NCI-H1436 (cell line): ENCODE measurements at places on chromosomes 6 and 20.
A peak's percentile ranks its signal among the peaks of the same experiment; 100 is the strongest.

- no peak for DNase-seq
Observed at GRCh38 chr6:65787787-65788186, 80.8 kb upstream of the EYS start.

DNA sequence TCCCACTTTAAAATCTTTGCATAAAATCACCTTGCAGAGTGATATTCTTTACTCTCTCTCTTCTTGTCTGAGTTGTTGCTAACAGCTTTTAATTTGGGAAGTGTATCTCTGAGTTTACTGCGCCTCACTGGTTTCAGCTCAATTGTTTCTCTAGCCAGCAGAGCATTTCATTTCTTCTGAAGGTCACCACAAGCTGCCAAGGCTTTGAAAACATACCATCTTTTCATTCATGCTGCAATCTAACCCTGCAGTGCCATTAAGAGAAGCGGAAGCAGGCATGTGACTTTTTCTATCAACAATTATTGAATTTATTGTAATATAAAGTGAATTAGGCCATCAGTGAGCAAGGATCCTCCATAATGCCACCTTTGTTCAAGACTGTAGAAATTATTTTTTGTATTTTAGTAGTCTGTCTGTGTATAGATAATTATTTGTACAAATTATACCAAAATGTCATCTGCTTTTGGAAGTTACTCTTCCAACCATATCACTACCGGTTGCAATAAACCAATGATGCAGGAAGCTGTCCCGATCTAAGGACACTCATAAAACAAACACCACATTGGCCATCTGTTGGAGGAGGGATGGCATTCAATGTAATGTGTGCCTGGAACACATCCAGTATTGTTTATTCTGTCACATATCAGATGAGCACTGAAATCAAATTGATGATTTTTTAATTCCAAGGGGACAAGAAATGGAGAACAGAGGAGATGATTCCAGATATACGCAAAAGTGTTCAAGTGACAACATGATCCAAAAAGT lies 26.8 kb downstream of the HS3ST5 start:
- DNase-seq: no peak

DNA sequence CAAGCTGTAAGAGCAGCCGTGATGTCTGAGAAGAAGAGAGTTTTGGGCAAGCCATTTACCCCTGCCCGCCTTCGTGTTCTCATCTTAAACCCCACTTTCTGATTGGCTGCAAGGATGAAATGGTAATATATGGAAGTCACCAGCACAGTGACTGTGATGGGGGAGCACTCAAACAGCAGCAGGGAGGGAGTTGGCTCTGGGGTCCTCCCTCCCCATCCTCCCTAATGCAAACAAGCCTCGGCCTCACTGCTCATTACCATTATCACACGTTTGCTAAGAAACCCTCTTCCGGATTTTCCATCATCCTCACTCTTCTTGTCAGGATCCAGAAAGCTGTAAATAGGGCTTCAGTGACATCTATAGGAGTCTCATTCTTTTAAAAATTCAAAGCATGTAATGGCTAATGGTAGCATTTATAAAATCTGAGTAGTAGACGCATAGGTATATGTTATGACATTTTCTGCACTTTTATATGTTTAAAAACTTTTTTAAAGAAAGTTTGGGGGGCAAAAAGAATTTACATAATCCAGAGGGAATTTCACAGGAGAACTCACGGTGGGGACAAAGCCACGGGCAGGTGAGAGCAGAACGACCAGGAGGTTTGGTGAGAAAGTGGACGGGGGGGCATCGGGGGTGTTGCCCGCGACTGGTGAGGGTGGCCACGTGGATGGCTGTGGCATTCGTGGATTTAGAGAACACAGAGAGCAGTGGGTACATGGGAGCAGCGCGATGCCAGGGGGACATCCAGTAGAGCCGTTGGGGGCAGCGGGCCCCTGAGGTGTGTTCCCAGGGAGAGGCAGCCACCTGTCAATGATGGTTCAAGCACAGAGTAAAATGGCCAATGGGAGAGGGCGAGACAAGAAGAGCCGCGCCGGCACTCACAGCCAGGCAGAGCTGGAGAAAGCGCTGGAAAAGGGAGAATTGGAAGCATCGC lies 29.6 kb downstream of the SUMO4 start:
- DNase-seq: no peak

- DNase-seq: no peak
Observed at GRCh38 chr6:24576447-24576846, 69.5 kb downstream of the KIAA0319 start.

GRCh38 chr6:41694815-41695526 lies 40.4 kb downstream of the TFEB start:
- DNase-seq: no peak

GRCh38 chr20:14406495-14406894 lies 69.1 kb upstream of the FLRT3 start:
- no peak for DNase-seq

DNA sequence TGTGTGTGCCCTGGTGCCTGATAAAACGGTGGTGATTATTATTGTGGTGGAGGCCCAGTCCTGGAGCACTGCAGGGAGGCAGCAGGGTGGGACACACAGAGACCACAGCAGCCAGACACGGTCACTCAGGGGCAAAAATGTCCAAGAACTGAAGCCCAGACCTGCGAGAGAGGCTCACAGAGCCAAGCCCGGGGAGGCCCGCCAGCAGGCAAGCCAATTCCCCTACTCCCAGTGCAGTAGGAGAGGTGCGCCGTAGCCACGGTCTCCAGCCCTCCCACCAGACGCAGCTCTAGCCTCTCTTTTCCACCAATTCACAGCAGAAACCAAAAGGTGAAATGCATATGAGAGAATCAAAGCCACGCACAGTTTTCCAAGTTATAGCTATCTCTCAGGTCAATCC lies 179.4 kb upstream of the TAB2 start:
- no peak for DNase-seq

DNA sequence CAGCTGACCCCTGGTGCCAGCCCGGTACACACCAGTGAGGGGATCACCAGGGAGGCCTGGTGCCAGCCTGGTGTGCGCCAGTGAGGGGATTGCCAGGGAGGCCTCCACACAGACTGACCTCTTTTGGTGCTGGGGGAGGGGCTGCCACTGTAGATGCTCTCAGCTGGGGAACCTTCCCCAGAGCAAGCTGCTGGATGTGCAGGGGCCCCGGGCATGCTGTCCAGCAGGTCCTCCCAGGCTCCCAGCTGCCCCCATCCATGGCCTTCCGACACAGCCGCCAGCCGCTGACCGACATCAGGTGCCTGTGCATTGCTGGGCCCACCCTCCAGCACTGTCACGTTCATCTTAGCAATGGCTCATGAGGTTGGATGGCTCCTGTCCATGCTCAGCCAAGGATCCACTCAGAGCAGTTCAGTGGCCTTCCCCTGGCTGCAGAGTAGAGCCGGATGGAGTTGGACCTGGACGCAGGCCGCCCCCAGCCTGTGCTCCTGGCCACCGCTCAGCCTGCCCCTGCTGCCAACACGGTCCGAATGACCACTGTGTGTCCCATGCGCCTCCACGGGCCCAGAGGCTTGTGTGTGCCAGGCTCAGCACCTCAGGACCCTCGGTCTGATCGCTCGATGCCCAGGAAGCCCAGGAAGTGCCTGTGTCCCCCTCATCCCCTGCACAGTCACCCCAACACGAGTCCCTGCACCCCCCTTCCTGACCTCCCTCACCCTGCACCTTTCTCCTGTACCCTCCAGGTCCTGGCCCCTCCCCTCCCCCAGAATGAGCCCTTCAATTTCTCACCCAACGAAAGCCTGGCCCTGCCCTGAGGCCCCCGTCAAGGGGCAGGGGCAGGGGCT lies 95.7 kb downstream of the YTHDF1 start:
- DNase-seq: no peak

GRCh38 chr6:72316675-72317380 lies 305.0 kb upstream of the KCNQ5 start:
- no peak for DNase-seq

DNA sequence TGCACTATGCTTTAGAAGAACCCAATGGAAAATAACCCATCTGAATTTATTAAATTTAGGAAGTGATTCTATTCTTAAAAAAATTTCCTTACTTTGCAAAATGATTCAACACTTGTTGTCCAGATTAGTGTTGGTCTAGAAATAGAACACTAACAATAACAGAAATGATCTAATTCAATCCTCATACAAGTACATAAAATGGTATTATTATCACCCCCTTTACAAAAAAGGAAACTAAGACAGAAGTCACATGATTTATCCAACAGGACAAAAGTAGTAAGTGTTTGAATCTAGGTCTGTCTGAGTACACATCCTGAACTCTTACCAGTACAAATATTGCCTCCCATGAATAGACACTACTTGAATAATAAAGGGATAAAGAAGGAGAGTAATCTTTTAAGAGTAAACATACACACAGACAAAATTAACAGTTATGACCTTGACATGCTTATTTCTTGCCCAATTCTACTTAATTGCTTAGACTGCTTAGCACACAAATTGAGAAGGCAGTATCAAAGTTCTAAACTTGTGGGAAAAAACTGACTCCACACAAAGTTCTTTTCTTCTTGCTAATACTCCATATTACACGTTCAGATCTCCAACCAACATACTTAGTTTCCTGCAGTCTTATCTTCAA lies 195.4 kb upstream of the RUNX2 start:
- no peak for DNase-seq

- DNase-seq: no peak
Observed at GRCh38 chr6:40485795-40486194, 101.4 kb downstream of the LRFN2 start.

DNA sequence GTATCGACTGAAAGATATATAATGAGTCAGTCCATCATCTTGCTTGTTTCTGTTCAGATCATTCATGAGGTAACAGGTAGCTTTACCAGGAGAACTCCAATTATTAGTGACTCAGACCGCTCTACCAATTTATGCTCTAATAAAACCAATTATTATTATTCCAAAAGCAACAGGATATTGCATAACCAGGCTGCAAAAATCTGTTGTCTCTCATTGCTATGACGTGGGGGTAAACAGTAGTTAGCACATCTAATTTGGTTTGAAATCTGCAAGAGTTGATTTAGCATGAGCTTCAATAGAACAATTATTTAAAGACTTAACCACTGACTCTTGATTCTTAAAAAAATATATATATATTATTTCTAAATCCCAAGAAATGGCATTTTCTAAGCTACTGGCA lies 90.9 kb upstream of the MAP7 start:
- DNase-seq: no peak

DNA sequence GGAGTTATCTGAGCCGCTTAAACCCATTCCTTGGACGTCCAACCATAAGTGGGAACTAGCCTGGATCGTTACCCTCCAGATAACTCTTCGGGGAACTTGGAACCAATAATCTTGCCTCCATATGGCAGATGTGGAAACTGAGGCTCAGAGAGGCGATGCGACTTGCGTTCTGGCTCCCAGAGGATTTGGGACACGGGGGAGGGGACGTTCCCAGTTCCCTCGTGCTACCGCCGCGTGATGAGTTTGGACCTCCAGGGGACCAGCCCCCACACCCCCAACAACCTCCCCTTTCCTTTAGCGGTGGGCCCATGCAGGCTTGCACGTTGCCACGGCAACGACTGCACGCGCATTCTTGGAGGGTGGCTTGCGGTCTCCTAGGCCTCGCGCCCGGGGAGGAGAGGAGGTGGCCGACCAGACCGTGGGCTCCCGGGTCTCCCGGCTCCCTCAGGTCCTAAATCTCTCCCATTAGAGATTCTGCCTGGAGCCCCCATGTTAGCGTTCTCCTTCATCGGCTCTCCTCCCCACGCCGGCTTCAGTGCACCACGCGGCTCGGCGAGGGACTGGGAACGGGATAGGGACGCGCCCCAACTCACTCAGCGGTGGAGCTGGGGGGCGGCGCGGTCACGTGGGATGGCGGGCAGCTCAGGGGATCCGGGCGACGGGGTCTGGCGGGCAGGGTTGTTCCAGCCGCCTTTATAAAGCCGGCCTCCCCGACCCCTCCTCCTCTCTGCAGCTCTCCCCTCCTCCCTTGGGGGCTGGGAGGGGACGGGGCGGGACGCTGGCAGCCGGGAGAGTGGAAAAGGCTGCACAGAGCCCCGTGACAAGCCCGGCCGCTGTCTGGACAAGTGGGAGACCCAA lies at the start of gene PLTP:
Gene PLTP (minus strand): TSS at position 670 of the 858 bp plus-strand sequence. CDS start 703 bp downstream, outside the sequence.
- DNase-seq: no peak

- peak; percentile 15 for DNase-seq
Observed at GRCh38 chr6:101550451-101550850, 156.9 kb downstream of the GRIK2 start.

DNA sequence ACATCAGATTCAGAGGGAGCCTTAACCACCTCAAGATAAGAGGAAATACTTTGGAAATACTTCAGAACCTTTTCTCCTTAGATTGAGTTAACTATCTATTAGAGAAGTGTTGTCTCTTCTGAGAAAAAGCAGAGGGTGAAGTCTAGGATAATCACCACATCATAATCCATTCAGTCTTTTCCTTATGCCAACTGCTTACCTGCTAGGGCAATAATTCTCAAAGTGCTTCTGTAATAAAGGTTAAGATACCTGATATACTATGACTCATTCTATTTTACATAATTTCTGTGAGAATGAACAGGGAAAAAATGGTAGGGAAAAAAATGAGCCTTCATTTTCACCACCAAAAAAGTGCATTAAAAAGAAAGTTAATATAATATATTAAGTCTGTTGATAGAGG lies 70.1 kb upstream of the LOC128125822 start:
- DNase-seq: no peak

- DNase-seq: no peak
Observed at GRCh38 chr20:916125-916799, at the start of gene ANGPT4. ANGPT4 (minus strand) TSS chr20:916334; CDS start chr20:916214, 120 bp downstream.

DNA sequence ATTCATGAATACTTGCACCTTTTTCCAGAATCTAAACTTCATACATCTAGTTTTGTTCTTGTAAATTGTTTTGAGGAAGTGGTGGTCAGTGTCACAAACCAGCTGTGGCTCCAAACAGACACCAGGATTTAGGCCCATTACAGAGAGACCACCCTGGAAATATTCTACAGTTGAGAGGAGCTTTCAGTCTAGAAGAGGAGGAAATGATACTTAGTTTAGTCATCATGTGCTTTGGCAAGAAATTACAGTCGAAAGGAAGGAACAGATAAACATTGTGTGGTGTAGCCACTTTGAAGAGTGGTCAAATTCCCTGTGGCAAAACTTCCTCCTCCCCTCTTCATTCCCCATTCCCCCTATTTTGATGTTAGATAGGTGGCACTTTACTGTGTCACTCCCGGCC lies 15.7 kb downstream of the DCBLD1 start:
- DNase-seq: no peak

DNA sequence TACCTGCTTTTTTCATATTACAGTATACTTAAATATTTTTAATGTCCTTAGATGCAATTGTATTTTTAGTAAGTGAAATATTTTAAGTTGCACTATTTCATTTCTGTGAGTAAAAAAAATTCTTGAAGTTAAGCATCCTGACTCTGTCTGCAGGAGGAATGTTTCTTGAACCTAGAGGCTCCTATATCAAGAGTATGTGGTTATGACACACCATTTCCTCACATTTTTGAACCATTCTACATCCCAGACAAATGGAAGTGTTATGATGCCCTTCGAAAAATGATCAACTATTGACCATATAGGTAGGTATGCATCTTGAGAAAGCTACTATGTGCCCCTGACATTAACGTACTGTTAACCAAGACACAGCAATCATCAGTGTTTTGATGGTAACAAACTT lies 237.0 kb downstream of the BCKDHB start:
- no peak for DNase-seq

- DNase-seq: no peak
Observed at GRCh38 chr20:45067558-45067957, 33.4 kb downstream of the KCNS1 start.
